ENCODE measurements at places on chromosomes 1 and 21.

DNA sequence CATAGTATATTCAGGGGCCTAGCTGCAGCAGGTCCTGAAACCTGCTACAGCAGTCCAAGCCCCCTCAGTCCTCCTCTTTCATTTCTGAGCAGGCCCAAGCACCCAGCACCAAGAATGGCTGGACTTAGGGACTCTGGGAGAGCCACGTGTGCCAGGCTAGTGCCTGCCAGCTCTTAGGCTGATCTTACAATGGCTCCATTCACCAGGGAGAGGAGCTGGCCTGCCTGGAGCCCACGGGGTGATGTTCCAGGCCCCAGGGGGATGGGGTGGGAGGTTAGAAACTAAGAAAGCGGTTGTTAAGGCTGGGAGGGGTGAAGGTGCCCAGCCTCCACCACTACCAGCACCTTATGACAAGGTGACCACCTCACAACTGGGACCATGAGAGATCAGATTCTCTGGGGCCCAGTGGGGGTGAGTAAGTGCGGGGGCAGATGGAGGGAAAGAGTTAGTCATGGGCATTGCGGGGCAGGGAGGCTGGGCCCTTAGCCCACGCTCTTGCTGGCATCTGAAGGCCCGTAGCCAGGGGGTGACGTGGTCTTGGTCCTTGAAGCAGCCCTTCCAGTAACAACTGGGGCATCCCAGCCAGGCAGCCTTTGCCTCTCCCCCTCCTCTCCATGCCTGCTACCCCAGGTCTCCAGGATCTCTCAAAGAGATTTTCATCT, 30.3 kb upstream of the CLIC4 start:
- no peak for DNase-seq

DNA sequence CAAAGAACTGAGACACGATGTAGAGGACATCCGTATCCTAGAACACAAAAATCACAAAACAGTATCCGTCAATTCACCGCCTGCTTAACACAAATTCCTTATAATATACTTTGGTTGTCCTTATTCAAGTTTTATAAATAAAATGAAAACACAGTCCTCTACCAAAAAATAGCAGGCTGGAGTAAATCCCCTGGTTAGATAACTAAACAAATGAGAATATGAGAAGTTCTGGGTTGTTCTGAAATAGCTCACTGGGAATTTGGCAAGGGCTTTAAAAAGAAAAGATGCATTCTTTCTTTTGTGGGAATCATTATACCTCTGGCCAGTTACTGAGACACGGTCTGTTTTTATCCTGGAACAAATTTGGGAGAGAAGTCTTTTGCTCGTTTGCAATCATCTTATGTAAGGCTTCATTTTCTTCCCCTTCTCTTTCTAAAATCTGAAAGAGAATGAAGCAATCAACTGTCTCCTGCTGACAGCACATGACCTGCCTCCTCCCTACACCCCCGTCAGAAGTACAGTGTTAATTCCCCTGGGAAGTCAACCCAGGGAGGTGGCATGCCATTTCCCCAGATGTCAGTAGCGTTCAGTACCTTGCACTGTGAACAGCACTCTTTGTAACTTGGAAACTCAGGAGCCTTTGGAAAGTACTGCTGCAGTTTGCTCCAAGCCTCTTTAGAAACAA, 37.1 kb upstream of the RAP1GAP start:
- no peak for DNase-seq

- no peak for DNase-seq
Observed at GRCh38 chr1:9881838-9882249, 28.2 kb downstream of the CTNNBIP1 start.

GRCh38 chr1:232105561-232105960, 479.0 kb downstream of the DISC1 start:
- no peak for DNase-seq

DNA sequence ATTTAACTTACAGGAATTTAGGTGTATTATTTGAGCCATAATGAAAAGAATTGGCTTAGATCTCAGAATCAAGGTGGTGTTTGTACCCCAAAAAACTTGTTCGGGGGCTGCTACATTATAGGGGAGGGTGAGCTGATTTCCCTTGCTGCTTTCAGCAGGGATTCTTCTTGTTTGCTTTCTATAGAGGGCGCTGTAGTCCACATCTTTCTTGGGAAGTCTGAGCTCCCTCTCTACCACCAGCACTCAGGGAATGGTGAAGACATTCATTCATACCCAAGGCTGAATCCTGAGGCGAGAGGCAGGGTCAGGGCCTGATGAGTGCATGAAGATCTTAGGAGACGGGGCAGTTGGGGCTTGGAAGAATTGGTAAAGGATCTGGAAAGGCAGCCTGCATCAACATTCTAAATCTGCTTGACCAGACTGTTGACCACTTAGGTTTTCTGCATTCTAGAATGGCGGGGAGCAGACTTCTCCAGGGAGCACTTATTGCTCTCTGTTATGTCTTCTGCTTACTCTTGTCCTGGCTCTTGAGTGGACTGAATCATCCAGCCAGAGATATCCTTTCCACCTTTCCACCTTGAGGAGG, 18.9 kb downstream of the SPATA46 start:
- no peak for DNase-seq

- no peak for DNase-seq
Observed at GRCh38 chr1:178397678-178398077, 99.1 kb downstream of the CLEC20A start.

GRCh38 chr1:107057197-107058133, 991 bp downstream of the PRMT6 start:
- peak; percentile 53 for DNase-seq

DNA sequence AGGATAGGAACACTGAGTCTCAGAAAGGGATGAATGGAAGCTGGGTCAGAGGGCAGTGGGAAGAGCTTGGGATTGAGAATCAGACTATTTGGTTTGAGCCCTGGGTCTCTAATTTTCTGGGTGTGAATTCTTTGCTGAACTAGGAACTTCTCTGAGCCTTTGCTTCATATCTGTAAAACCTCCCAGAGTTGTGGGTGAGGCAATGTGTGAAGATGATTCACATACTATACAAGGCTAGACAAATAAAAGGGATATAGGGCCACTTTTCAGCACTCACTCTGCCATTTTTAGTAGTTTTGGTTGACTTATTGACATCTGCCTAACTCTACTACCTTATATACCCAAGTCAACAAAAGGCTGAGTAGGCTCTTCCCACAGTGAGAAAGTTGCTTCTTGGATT, 77.7 kb upstream of the JUN start:
- no peak for DNase-seq

GRCh38 chr1:2640626-2641025, 7.8 kb upstream of the MMEL1 start:
- DNase-seq = no peak

- DNase-seq = no peak
Observed at GRCh38 chr1:39673215-39673614, 1.3 kb upstream of the NT5C1A start.

- no peak for DNase-seq
Observed at GRCh38 chr1:163115887-163116286, 46.7 kb downstream of the RGS4 start.

- no peak for DNase-seq
Observed at GRCh38 chr1:196259316-196259715, 348.9 kb downstream of the KCNT2 start.

DNA sequence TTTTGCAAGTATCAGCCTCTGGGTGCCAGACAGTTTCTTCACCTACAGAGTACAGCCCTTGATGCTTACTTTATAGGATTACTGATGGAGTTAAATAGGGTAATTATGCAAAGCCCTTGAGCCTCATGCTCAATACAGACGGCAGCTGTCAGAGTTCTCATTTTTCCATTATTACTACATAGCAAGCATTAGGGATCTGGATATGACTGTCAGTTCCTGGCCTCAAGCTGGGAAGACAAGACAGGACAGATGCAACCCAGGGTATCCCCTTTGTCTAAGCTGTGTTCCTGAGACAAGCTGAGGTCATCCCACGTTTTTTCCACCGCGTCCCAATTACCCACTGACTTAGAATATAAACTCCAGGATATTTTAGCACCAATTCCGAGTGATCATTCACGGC, 94.4 kb downstream of the SLC35F3 start:
- no peak for DNase-seq

- DNase-seq = no peak
Observed at GRCh38 chr1:213333121-213333520, 282.1 kb downstream of the RPS6KC1 start.

GRCh38 chr21:20151741-20152140, 846.5 kb upstream of the NCAM2 start:
- DNase-seq = no peak

DNA sequence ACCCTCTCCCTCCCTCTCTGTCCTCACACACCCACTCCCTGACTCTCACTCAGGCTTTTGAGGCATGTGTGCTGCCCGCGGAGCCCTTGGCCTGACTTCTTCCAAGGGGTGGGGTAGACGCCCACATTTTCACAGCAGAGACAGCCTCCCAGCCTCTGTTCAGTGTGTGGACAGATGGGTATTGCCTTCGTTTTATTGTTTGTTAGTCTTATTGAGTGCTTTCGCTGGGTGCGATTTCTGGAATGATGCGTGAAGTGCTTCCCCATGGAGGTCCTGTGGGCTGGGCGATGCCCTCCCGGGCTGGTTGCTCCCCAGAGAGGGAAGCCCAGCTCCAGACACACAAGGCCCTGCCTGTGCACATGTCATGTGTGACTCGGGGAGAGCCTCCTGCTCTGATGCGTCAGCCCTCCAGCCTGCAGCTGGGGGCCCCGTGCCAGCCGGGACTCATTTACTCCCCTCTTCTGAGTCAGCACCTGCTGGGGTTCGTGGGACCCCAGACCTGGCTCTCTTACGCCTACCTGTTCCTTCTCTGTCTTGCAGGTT, 14.7 kb downstream of the PDXK start:
- no peak for DNase-seq

GRCh38 chr1:83508485-83509151, 490.3 kb downstream of the TTLL7 start:
- peak; percentile 54 for DNase-seq

- DNase-seq = no peak
Observed at GRCh38 chr1:182259968-182260367, 131.6 kb downstream of the GLUL start.

GRCh38 chr1:59766227-59766855, 48.4 kb upstream of the HOOK1 start:
- DNase-seq = no peak

DNA sequence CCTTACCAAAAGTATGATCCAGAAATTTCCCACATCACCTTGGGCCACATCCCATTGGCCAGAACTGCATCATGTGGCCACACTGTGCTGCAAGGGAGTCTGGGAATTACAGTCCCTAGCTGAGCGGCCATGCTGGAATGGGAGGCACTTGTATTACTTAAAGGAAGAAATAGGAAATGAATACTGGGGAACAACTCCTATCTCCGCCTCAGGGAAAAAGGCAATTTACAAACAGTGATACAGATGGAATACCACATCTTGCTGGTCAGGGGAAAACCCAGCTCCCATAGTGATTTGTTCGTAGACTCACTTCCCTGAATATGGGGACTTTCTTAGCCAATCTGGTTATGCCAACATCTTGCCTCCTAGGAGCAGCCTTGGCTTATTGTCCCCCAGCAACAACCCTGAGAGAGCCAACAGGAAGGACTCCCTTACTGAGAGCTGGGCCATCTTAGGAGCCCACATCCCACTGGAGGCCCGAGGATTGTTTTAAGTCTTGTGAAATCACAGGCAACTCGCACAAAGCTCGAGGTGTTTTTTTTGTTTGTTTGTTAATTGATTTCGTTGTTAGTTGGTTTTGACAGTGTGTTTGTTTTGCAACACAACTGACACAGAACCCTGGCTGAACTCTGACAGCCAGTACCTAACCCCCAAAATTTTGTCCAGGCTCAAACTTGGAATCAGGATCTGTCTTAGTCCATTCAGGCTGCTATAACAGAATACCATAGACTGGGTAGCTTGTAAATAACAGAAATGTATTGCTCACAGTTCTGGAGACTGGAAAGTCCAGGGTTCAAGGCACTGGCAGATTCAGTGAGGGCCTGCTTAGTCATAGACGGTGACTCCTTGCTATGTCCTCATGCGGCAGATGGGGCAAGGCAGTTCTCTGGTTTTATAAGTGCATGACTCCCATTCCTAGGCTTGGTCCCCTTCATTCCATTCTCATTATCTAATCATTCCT, 14.9 kb downstream of the CDA start:
- no peak for DNase-seq

- DNase-seq = no peak
Observed at GRCh38 chr1:163315773-163316374, 5.9 kb upstream of the NUF2 start.
